AG04450 (cell line): ENCODE measurements at places on chromosomes 1 and 21. TPM values are rescaled to one million over a fixed set of nuclear protein-coding genes. Genes with fewer than 3 reads are reported as not detected.

DNA sequence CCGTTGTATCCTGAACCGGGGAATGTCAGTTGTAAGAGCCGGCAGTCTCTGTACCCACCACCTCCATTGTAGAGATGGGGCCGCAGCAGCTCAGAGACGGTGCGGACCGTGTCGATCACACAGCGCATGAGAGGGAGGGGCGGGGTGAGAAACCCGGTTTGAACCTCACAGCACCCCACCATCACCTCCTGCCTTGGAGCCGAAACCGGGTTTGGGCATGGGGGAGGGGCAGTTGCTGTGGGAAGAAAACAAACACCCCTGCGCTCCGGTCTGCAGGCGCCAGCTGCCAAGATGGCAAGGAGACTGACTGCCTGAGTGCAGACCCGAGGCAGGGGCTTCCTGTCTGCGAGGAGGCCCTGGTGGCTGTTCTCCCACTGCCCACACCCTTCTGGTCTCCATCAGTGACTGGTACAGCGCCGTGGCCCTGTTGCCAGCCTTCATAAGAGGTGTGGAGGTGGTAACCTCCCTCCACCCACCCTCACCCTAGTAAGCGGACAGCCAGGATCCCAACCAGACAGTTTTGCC is 69.2 kb upstream of the SSBP3 start:
- no peak for DNase-seq

GRCh38 chr1:229859026-229859425 is 208.0 kb upstream of the GALNT2 start:
- DNase-seq, result no peak

Gene RIPK4
- polyA plus RNA-seq, result not detected in 2 replicates

Gene LCA5L
- polyA plus RNA-seq, result 0.81 and 1.1 TPM in 2 replicates

Gene LCE1B
- not detected in 2 replicates for polyA plus RNA-seq

Gene OR2T11
- not detected in 2 replicates for polyA plus RNA-seq

Gene FCGR3B
- not detected in 2 replicates for polyA plus RNA-seq

Gene BACE2
- polyA plus RNA-seq, result 61.4 and 66.8 TPM in 2 replicates
